Activated CD8-positive, alpha-beta memory T cell treated with anti-CD3 and anti-CD28 coated beads for 1 hour (primary cell): ENCODE measurements at places on chromosomes 2 and 18.

- no peak for DNase-seq
Measured at GRCh38 chr2:153057743-153058142, 339.3 kb downstream of the ARL6IP6 start.

DNA sequence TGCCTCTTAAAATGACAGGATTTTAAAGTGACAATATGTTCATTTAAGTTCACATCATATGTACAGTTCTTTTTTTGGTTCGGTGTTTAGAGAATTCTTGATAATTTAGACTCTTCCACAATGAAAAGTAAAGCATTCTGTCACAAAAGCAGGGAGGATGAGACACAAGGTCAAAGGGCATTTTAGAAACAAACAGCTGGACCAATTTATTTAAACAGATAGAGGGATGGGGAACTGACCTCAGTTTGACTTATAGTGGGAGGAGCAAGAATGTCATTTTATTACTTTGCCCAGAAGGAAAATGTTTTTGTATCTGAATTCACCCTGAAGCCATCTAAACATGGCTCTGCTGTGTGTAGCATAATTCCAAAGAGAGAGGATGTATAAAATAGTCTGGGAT lies 128.5 kb downstream of the MEIS1 start:
- DNase-seq = no peak

DNA sequence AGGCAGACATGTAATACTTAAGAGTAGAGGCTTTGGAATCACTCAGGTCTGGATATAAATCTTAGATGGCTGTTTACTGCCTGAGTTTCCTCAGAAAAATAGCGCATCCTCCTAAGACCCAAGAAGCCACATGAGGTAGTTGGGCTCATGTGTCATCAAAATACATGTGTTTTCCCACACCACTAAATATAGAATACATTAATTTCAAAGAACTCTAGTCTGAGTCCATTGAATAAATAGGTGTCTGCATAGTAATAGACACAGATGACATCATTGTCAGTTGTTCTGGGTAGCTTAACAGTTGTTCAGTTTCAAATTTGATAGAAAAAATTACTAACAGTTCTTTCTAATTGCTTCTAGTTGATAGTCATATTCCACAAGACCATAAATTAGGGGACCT lies 9.6 kb downstream of the PPP1R1C start:
- no peak for DNase-seq

GRCh38 chr2:202051499-202052161 lies 18.0 kb downstream of the FZD7 start:
- no peak for DNase-seq

DNA sequence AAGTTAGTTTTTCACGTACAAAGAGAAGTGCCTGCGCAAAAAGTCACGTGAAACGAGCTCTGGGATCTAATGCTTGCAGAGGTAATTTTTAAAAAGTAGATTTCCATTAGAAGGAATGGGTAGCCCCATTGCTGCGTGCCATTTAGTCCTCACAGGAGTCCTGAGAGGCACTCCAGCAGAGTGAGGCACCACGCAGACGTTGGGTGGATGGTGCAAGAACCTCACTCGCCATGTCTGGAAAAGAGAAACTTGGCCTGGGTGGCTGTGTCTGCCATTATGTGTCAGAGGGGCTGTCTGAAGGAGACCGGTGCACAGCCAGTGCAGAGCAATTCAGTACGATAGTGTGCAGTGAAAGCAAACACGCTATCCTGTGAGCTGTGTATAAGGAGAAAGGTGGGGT lies 1.8 kb upstream of the HDAC4 start:
- no peak for DNase-seq

DNA sequence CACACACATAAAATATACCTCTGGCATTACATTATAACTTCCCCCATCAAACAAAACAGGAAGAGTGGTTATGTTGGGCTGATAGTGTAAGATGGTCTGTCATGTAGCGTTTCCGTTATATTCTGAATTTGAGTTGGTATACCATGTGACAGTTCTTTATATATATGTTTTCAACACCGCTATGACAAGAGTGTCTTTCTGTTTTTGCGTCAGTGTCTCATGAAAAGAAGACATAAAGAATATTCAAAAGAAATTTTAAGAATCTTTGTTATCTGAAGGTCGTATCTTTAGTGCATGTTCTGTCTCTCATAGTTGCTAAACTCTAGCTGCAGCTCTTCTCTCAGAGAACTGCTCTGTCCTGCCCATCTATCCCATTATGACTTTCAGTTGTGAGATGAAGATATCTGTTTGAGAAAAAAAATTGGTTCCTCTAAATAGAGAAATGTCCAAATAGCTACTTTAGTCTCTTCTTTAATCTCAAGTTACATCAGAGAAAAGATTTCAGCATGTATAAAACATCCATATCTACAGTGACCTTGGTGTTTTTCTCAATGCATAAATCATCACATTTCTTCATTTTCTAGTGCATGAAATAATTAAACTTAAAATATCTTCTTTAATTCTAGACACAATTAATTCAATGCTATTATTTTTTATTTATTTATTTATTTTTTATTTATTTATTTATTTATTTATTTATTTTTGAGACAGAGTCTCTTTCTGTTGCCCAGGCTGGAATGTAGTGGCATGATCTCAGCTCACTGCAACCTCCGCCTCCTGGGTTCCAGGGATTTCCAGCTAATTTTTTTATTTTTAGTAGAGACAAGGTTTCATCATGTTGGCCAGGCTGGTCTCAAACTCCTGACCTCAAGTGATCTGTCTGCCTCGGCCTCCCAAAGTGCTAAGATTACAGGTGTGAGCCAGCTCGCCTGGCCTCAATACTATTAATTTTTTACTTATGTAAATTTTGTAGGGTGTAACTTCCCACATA lies 24.3 kb upstream of the PSME4 start:
- DNase-seq = no peak

GRCh38 chr18:51323961-51324360 lies 126.5 kb upstream of the MEX3C start:
- DNase-seq = no peak

DNA sequence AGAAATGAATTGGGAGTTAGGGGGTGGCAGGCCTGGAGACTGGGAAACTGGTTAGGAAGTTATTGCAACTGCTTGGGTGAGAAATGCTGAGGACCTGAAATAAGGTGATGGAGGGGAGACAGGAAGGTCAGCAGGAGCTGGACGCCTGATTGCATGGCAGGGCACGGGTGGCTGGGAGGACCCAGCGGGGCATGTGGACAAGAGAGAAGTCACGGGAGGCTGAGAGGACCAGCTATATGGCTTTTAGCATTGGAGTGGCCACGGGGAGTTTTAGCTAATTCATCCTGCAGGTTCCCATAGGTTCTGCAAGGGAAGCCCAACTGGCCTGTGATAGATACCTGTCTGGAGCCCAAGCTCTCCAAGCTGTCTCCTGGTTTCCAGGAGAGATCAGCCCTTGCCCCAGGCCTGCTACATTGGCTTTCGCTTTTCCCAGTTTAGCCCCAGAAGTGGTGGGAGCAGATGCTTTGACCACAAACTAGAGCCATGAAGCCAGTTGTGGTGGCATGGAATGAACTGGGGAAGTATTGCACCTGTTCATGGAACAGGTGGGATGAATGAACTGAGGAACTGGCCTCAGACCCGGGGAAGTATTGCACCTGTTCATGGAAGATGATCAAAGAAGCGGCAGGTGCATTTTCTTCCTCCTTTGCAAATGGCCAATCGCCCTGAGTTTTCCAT lies 93.6 kb upstream of the TAF1B start:
- no peak for DNase-seq

- DNase-seq = no peak
Measured at GRCh38 chr2:71545572-71546274, 92.4 kb downstream of the DYSF start.
